ENCODE measurements at places on chromosomes 5 and 9.

- no peak for DNase-seq
- no peaks in the 10 kb centered on the region for H3K27me3 ChIP-seq
- no peak overlapping the region for H3K27ac ChIP-seq
- H3K4me3 ChIP-seq = no peak overlapping the region
Measured at GRCh38 chr5:125528881-125529280, 782.4 kb upstream of the ZNF608 start.

GRCh38 chr5:22314548-22314947, 538.6 kb downstream of the CDH12 start:
- H3K36me3 ChIP-seq = no peaks in the 10 kb centered on the region
- no peak overlapping the region for H3K4me3 ChIP-seq
- no peak for DNase-seq
- H3K4me1 ChIP-seq = no peaks in the 10 kb centered on the region

DNA sequence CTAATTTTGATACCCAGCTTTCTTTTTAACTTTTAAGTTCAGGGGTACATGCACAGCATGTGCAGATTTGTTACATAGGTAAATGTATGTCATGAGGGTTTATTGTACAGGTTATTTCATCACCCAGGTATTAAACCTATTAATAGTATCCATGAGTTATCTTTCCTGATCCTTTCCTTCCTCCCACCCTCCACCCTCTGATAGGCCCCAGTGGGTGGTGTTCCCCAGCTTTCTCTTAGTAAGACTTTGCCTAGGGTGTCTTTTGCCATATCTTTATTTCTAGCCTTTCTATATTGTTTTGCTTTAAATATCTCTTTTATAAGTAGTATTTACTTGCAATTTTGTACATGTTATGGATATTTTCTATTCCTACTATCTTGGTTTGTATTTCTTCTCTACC, 243.7 kb downstream of the SGCD start:
- H3K27ac ChIP-seq = no peak overlapping the region
- no peaks in the 10 kb centered on the region for H3K4me1 ChIP-seq

DNA sequence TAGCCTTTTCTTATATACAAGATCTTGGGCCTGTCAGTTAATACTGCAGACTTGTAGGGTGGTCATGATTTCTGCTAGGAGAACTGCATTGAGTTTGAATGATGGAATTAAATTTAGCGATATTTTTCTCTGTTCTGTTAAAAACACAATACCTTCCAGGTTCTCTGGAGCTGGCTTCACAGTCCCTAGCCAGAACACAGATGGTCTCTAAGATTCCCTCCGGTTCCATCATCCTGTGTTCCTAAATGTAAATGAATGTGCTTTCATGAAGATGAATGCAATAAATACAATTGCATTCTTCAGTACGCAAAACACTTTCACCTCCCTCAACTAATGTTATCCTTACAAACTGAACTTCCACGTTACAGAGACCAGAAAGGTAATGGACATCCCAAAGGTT, 264.9 kb downstream of the ASTN2 start:
- DNase-seq = no peak
- no peak overlapping the region for H3K4me3 ChIP-seq
- no peak overlapping the region for H3K27ac ChIP-seq
- H3K4me1 ChIP-seq = no peaks in the 10 kb centered on the region
- H3K36me3 ChIP-seq = no peaks in the 10 kb centered on the region

- no peak for DNase-seq
- H3K27me3 ChIP-seq = no peaks in the 10 kb centered on the region
- H3K4me3 ChIP-seq = no peak overlapping the region
- no peaks in the 10 kb centered on the region for H3K36me3 ChIP-seq
- H3K27ac ChIP-seq = no peak overlapping the region
Measured at GRCh38 chr5:122099060-122099790, 21.2 kb upstream of the LOX start.

DNA sequence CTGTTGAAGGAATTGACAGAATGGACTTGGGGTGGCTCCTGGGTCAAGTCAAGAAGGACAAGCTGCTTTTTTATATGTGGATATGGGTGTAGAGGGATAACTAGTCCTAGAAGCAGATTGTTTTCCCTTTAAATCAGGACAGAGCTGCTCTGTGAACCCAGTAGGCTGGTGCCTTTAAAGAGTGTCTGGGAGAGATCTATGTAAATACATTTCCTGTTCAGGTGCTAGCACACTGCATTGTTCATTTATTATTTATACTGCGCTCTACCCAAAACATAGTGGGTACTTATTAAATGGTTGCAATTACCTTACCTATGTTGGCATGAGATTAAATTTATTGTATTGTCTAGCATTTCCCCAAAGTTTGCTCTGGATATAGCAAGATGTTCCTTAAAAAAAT, 86.6 kb upstream of the EQTN start:
- H3K4me1 ChIP-seq = peaks cover 4% of the 10 kb centered on the region
- no peak overlapping the region for H3K4me3 ChIP-seq
- no peak for DNase-seq
- H3K27me3 ChIP-seq = no peaks in the 10 kb centered on the region

GRCh38 chr9:121839726-121840500, 188.5 kb downstream of the DAB2IP start:
- H3K4me1 ChIP-seq = no peaks in the 10 kb centered on the region
- DNase-seq = peak; percentile 31
- H3K4me3 ChIP-seq = no peak overlapping the region

- no peaks in the 10 kb centered on the region for H3K36me3 ChIP-seq
- no peaks in the 10 kb centered on the region for H3K4me1 ChIP-seq
- no peak overlapping the region for H3K4me3 ChIP-seq
- no peak overlapping the region for H3K27ac ChIP-seq
Measured at GRCh38 chr5:8176101-8176693, 307.2 kb downstream of the MTRR start.

DNA sequence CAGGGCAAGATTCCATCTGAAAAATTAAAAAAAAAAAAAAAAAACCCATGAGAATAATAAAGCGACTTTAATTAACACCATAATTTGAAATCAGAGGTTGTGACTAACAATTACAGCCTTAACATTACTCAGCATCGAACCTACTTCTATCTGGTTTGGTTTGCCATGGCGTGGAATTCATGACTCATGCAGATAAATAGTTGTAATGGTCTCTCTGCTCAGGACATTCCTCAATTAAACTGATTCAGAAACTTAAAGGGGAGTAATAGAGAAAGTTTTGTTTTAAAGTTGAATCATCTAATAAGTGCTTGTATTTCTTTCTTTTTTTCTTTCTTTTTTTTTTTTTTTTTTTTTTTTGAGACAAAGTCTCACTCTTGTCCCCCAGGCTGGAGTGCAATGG, 135.5 kb downstream of the SPATA31D1 start:
- no peak overlapping the region for H3K27ac ChIP-seq

GRCh38 chr5:170451747-170452365, 52.0 kb upstream of the KCNIP1 start:
- no peaks in the 10 kb centered on the region for H3K4me1 ChIP-seq
- no peak overlapping the region for H3K27ac ChIP-seq
- DNase-seq = peak; percentile 24

DNA sequence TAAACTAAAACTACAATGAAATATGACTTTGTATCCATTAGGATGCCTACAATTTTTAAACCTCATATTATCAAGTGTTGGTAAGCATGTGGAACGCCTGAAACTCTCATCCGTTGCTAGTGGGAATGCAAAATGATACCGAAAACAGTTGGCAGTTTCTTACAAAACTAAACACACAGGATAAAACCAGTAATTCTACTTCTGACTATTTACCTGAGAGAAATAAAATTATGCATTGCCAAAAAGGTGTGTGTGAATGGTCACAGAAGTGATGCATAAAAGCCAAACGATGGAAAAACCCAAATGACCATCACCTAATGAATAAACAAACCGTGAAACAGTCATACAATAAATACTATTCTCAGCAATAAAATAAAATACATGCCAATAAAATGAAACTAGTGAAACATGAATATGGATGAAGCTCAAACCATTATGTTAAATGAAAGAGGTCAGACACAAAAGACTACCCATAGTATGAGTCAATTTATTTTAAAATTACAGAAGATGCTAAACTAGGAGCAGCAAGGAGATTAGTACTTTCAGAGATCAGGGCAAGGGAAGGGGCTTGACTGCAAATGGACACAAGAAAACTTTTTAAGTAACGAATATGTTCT, 13.4 kb downstream of the AUH start:
- H3K4me1 ChIP-seq = peaks cover 12% of the 10 kb centered on the region
- no peak overlapping the region for H3K27ac ChIP-seq
- H3K27me3 ChIP-seq = no peaks in the 10 kb centered on the region

GRCh38 chr9:70160686-70161600, 97.8 kb upstream of the SMC5 start:
- H3K27me3 ChIP-seq = no peaks in the 10 kb centered on the region
- no peak overlapping the region for H3K27ac ChIP-seq
- DNase-seq = no peak
- no peaks in the 10 kb centered on the region for H3K4me1 ChIP-seq
- H3K4me3 ChIP-seq = no peak overlapping the region

GRCh38 chr5:60677850-60678664, 21.9 kb downstream of the DEPDC1B start:
- H3K27me3 ChIP-seq = no peaks in the 10 kb centered on the region
- peaks cover 3% of the 10 kb centered on the region for H3K4me1 ChIP-seq
- DNase-seq = no peak
- H3K27ac ChIP-seq = no peak overlapping the region
- H3K36me3 ChIP-seq = no peaks in the 10 kb centered on the region

DNA sequence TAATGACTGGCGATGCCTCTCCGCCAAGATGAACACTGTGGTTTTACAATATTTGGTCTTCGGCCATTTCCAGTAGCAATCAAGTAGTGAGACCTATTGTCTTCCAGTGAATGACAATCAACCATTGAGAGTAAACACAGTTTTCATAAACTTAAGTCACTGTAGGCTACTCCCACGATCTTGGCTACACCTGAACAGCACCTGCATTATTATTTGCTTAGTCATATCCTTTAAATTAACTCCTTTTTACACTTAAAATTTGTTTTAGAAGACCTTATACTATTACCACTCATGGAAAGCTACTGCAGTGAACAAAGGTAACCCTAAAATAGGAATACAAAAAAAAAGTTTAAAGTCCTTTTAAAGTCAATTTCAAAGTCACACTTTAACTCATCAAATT, 58.2 kb downstream of the ZNF354C start:
- no peak overlapping the region for H3K4me3 ChIP-seq
- no peak overlapping the region for H3K27ac ChIP-seq
- H3K36me3 ChIP-seq = no peaks in the 10 kb centered on the region
- no peaks in the 10 kb centered on the region for H3K27me3 ChIP-seq
- no peaks in the 10 kb centered on the region for H3K4me1 ChIP-seq

GRCh38 chr5:27734838-27735237, 696.5 kb upstream of the CDH9 start:
- no peaks in the 10 kb centered on the region for H3K27me3 ChIP-seq
- H3K27ac ChIP-seq = no peak overlapping the region
- H3K36me3 ChIP-seq = no peaks in the 10 kb centered on the region
- no peak overlapping the region for H3K4me3 ChIP-seq
- H3K4me1 ChIP-seq = no peaks in the 10 kb centered on the region

DNA sequence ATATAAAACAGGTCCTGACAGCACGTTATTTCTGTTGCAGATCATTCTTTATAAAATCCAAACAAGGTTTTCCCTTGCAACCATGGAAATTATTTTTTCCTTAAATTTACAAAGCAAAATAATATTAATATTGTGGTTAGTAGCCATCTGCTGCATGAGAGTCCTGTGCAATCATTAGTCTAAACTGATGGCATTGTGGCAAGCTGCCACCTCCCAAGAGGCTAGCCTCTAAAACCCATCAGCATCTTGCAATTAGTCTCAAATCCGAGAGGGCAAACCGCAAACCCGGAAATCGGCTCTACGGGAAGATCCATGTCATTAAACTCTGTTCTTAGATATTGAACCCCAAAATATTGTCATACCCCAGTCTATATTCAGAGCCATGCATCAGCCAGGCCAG, 11.3 kb upstream of the CDH6 start:
- peaks cover 1% of the 10 kb centered on the region for H3K27me3 ChIP-seq
- no peak for DNase-seq
- no peak overlapping the region for H3K4me3 ChIP-seq
- no peaks in the 10 kb centered on the region for H3K4me1 ChIP-seq
- H3K27ac ChIP-seq = no peak overlapping the region

GRCh38 chr9:81841333-81841732, 86.9 kb upstream of the SPATA31D4 start:
- no peak for DNase-seq
- H3K27ac ChIP-seq = no peak overlapping the region
- H3K4me1 ChIP-seq = no peaks in the 10 kb centered on the region
- H3K4me3 ChIP-seq = no peak overlapping the region
- no peaks in the 10 kb centered on the region for H3K36me3 ChIP-seq

- no peak overlapping the region for H3K4me3 ChIP-seq
- H3K27me3 ChIP-seq = no peaks in the 10 kb centered on the region
- no peak overlapping the region for H3K27ac ChIP-seq
- H3K4me1 ChIP-seq = peaks cover 4% of the 10 kb centered on the region
Measured at GRCh38 chr9:121658166-121658565, 6.7 kb downstream of the DAB2IP start.

DNA sequence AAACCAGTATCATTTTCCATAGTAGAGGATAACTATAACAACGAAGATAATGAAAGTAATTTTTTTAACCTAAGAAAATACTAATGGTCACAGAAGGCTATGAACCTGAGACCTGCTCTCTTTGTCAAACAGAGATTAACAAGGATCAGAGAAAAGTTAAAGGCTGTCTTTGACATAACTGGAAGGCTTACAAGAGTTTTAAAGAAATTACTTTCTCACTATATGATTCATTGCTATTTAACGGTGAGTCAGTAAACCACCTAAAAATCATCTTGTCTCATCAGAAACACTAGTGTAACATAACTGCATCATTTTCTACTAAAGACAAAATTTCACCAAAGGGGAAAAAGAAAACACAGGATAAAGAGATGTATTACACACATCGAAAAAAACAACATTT, 19.3 kb downstream of the MLANA start:
- no peak overlapping the region for H3K4me3 ChIP-seq
- H3K27ac ChIP-seq = no peak overlapping the region
- no peaks in the 10 kb centered on the region for H3K36me3 ChIP-seq
- H3K27me3 ChIP-seq = no peaks in the 10 kb centered on the region

DNA sequence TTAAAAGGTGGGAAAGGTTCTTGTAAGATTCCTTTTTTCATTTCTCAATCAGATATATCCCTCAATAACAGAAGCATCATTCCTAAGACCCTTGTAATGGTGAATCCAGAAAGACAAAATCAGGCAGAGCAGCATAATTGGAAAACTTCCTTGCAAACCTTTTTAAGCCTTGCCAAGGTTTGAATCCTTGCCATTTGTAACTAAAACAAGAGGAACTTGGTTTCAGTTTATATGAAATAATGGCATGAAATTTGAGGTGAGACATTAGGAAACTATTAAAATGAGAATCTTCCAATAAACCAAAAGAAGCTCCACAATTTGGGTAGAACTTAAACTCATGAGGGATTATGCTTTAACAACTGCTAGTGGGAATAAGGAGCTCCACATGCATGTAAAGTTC, 384.7 kb upstream of the SMC2 start:
- no peaks in the 10 kb centered on the region for H3K27me3 ChIP-seq
- no peak overlapping the region for H3K4me3 ChIP-seq
- H3K4me1 ChIP-seq = no peaks in the 10 kb centered on the region
- no peak overlapping the region for H3K27ac ChIP-seq
- no peak for DNase-seq
- no peaks in the 10 kb centered on the region for H3K36me3 ChIP-seq

- H3K27ac ChIP-seq = no peak overlapping the region
- H3K4me3 ChIP-seq = no peak overlapping the region
- H3K36me3 ChIP-seq = no peaks in the 10 kb centered on the region
- no peaks in the 10 kb centered on the region for H3K27me3 ChIP-seq
- H3K4me1 ChIP-seq = no peaks in the 10 kb centered on the region
Measured at GRCh38 chr5:16565118-16565517, 51.7 kb downstream of the RETREG1 start.

Data from H1 (cell line).